ENCODE measurements at places on chromosomes 6 and 20.

DNA sequence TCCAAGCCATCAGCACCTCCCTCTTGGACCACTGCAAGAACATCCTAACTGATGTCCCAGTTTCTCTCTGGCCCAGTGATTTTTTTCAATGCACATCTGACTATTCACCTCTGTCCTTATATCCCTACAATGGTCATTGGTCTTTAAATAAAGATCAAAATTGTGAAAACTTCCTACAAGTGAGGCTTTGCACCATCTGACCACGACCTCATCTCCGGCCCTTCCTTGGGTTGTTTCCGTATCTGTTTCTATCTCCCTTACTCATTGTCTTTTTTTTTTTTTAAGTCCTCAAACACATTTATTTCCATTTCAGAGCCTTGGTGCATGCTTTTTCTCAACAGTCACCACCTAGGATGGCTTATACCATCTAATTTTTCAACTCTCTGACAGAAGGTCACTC lies 88.1 kb downstream of the IPCEF1 start:
- DNase-seq: no peak

GRCh38 chr6:72238900-72239299 lies 352.6 kb downstream of the RIMS1 start:
- DNase-seq: no peak

DNA sequence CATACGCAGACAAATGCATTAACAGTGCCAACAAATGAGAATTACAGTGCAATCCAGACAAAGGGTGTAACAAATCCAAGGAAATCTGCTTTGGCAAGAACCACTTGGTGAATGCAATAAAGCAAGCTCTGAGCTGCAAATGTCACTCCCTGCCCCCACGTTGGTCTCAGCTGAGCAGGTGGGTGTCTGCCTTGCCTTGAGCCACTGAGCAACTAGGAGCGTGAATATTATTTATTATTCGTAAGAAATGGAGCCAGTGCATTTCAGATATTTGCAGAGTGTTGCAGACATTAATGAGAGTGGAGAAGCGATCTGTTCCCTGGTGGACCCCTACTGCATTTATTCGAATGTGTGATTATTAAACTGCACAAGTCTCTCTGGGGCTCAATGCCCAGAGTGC lies 36.6 kb upstream of the F13A1 start:
- DNase-seq: no peak

- DNase-seq: no peak
Observed at GRCh38 chr6:155150967-155151671, 112.7 kb upstream of the CLDN20 start.

DNA sequence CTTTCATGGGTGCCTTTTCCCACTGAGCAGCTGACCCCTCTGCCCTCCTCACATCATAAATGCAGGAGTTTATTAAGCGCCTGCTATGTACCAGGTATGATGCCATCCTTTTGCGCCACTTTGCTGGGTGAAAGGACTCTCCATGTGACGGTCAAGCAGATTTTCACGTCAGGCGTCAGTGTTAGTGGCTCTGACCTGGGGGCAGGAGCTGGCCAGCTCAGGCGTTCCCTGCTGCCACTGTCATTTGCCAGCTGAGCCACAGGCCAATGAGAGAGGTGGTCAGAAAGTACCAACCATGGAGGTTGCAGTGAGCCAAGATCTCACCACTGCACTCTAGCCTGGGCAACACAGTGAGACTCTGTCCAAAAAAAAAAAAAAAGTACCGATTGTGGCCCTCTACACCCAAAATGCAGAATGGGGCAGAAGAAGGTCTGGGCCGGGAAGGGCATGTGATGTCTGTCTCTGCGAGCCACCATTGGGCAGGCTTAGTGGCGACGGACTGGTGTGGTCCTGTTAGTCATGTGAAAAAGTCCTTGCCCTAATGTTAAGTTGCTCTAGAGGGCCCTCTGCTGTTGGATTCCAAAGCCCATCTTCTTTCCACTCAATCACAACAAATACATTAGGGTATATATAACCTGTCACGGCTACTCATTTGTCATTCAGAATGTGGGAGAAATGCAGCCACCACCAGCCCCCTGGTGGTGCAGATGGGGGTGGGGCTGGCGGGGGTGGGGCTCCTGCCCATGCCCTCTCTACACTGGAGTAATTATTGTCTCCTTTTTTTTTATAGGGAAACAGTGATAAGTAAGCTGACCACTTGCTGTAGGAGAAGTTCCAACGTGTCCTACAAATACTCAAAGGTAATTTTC lies 18.4 kb upstream of the SLC22A1 start:
- no peak for DNase-seq

GRCh38 chr6:97449444-97449966 lies 166.5 kb upstream of the MMS22L start:
- no peak for DNase-seq

- DNase-seq: no peak
Observed at GRCh38 chr6:150380256-150380655, 11.4 kb downstream of the IYD start.

GRCh38 chr20:17849901-17850683 lies 118.5 kb downstream of the SNX5 start:
- no peak for DNase-seq

DNA sequence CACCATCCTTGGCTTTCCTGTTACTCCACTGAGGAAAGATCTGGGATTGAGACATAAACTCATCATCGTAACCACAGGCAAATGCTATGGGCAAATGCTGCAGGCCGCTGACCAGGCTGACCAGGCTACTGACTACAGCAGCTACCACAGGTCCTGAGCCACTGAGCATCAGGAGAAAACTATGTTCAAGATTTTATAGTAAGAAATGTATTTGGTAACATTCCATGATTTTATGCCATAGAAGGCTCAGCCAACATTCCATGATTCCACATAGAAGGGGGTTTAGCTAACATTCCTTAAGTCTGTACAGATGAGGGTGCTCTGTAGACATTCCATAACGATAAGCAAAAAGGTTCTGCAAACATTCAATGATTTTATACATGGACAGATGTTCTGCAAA lies 16.1 kb upstream of the B4GALT5 start:
- DNase-seq: no peak
